ENCODE measurements at places on chromosomes 5 and 9.
A peak's percentile ranks its signal among the peaks of the same experiment; 100 is the strongest.

DNA sequence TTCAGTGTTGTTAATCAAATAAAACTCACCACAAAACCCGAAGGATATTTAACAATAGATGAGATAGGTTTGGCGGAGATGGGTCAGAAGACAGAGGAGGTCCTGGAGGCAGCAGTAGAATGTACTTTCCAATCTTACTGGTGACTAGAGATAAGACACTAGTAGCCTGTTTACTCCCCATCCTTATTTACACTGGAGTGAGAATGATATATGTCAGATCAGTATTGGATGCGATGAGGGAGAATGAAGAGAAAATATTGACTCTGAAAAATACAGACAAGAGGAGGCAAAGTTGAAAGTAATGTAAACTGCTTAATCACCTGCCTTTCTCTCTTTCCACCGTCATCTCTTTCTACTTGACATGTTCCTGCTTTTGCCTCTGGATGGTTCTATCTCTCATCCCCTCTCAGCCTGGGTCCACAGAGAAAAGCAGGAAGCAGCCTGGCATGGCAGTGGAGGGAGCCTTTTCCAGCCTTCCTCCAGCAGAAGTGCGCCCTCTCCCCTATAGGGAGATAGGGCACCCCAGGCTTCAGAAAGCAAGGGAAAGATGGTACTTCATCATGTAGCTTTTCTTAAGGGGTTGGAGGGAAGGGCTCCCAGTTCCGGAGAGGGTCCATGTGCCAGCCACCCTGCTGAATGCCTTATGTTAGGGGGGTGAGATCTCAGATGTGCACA is 11.1 kb downstream of the PALM2AKAP2 start:
- no peak for DNase-seq

GRCh38 chr5:180396926-180397325 is 43.8 kb upstream of the GFPT2 start:
- peak; percentile 9 for DNase-seq

- peak; percentile 30 for DNase-seq
These were observed 147.2 kb upstream of the KLF4 start for GRCh38 chr9:107636571-107637381.

DNA sequence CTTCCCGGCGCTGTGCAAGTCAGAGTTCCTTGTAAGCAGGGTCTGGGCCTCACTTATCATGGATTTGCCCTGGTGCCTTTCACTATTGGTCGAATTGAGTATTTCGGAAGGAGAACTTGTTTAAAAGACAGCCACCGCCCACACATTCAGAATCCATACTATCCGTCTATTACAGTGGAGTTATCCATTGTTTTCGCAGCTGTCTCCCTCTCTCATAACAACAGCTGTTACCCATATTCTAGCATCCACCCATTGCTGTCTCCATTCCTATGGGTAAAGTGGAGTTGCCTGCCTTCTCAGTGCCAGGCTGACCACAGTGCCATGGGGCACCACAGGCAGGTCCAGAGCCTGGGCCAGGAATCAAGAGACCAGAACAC is 20.2 kb downstream of the FAXDC2 start:
- no peak for DNase-seq

GRCh38 chr9:125608489-125609224 is 98.4 kb downstream of the MAPKAP1 start:
- no peak for DNase-seq

DNA sequence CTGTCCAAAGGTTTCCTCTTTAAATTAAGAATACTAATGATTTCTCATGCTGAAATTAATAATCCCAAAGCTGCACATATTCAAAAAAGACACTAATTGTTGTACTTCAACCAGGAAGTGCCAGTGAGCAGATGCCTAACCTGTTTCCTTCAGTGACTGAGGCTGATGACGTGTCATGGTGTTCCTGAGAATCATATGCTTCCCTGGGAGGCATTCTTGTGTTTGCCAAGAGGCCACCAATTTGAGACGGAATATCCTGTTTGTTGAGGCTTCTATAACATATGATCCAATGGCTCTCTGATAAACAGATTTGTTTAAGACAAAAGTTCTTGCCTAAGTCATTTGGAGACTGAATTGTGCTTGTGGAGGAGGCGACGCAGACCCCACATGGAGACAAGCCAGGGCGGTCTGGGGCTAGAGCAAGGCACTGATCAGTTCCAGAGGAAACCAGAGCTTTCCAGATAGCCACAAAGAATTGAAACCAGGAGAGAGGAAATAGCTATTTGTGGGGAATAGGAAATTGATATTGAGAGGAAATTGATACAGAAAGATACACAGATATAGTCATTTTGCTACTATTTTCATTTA is 66.4 kb upstream of the ZNF608 start:
- no peak for DNase-seq

GRCh38 chr5:98069876-98070512 is 703.5 kb upstream of the RGMB start:
- DNase-seq = no peak

- DNase-seq = no peak
These were observed 11.0 kb downstream of the ABLIM3 start for GRCh38 chr5:149152317-149152746.

DNA sequence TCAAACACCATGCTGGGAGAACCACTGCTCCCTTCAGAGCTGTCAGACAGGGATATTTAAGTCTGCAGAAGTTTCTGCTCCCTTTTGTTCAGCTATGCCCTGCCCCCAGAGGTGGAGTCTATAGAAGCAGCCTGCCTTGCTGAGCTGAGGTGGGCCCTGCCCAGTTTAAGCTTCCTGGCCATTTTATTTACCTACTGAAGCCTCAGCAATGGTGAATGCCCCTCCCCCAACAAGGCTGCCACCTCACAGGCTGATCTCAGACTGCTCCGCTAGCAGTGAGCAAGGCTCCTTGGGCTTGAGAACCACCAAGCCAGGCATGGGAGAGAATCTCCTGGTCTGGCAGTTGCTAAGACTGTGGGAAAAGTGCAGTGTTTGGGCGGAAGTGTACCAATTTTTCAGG is 205.5 kb upstream of the PTGER4 start:
- DNase-seq = no peak

DNA sequence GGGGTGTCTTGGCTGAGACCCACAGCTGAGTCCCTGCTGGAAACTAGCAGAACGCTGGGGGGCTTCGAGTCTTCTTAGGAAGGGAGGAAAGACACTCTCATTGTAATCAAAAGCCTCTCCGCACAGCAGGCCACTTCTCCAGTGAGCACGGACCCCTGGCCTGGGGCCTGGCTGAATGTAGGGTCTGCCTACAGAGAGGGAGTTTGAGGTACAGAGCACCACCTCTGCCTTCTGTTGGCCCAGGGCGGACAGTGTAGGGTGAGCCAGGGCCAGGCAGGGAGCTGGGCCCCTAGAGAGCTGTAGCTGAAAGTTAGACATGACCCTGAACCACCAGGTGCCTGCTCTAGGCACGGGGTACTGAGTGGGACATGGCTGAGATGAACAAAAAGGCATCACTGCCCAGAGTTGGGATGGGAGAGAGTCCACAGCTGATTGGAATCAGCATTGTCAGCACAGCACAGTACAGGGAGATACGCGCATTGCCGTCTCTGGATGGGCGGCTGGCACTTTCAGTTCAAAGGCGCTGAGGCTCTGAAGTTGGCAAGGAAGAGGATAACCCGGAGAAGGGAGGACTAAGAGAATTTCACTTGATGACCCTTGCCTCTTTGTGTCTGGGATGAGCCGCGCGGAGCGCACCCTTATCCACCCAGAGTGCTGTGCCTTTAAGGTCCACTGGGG is 363 bp upstream of the SLC25A48 start:
- DNase-seq = peak; percentile 30

DNA sequence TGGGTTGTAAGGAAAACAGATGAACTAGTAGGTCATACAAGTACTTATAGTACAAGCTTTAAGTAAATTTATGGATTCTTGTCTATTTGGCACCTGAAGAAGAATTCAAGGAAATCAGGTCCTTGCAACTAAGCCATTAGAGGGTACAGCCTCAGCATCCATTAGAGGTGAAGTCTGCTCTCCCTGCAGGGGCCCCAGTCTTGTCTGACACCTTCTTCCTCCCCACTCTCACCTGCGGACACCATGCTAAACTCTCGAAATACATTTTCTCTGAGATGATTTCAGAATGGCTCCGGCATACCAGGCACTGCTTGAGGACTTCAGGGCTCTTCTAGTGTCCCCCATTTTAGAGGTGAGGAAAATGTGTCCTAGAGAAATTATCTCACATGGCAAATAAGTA is 137.9 kb downstream of the GNAQ start:
- no peak for DNase-seq

- peak; percentile 46 for DNase-seq
These were observed 35.3 kb upstream of the SPDL1 start for GRCh38 chr5:169548315-169548714.

GRCh38 chr5:37436146-37436934 is 57.2 kb downstream of the WDR70 start:
- no peak for DNase-seq

GRCh38 chr9:31671011-31671410 is 713.4 kb upstream of the ACO1 start:
- no peak for DNase-seq

DNA sequence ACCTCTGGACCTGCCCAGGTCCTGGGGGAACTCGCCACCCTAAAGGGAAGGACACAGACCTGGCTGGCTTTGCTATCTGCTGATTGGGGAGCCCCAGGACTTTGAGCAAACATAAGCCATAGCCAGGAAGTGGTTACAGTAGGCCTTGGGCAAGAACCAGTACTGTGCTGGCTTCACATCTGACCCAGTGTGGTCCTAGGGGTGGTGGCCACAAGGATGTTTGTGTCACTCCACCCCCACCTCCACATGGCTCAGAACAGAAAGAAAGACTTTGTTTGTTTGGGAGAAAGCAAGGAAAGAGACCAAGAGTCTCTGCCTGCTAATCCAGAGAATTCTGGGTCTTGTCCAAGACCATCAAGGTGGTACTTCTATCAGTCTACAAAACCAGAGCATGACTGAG is 334.2 kb downstream of the SPOCK1 start:
- DNase-seq = no peak

DNA sequence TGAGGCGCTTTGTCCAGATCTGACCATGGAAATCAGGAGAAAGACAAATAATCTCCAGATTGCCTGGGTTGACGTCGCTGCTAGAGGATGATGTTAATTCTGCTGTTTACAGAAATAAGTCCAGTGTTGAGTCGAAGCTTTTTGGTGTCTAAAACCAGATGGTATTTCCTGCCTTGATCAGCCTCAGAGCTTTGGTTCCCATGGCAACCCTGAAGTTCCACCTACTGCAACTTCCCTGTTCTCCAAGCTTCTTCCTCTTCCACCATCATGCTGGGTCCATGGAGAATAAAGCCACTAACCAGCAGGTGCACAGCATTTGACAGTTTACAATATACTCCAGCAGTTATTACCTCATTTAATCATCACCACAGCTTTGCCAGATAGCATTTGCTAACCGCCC is 18.0 kb upstream of the GABBR2 start:
- DNase-seq = peak; percentile 67

DNA sequence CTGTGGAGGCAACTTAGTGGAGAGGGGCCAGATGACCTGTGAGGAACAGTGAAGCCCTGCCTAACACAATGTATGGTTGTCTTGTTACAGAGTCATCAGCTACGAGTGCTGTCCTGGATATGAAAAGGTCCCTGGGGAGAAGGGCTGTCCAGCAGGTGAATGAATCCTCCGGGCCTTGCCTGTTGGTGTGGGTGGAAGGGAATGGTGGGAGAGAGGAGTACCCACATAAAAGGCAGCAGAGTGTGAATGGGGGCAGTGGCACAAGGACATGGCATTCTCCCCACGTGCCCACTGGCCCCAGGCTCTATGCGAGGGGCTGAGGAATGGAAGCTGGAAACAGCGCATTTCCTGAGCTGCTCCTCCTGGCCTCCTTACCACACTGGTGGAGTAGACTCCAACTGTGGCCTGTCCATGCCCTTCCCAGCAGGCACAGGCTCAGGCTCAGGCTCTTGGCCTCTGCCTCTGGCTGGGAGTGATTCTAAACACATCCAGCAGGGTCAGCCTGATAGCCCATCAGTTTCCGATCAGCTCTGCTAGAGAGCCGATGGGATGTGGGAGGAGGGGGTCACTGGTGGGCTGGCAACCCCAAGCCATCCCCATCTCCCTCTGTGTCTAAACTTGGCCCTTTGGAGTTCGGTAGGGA is 15.3 kb downstream of the TGFBI start:
- no peak for DNase-seq

DNA sequence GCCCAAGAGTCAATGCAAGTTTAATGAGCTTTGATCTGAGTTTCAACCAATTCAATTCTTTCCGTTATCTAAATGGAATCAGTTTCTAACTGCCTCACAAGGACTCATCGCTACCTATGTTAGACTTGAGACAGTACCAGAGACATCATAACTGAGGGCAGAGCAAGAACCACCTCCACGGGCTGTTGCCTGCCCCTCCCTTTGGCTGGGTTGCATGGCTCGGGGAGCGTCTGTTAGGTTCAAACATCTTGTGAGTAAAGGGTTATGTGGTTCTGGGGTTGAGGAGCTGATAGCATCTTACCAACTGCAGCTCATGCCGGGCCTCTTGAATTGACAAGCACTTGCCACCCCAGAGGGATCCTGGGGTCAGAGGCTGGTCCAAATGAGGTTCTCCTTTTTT is 457.9 kb downstream of the ENC1 start:
- DNase-seq = no peak

GRCh38 chr9:110157823-110158664 is 49.9 kb downstream of the C9orf152 start:
- DNase-seq = peak; percentile 38

GRCh38 chr9:11088821-11089374 is 476.1 kb upstream of the PTPRD start:
- DNase-seq = no peak

- no peak for DNase-seq
These were observed 111.4 kb downstream of the RAPGEF6 start for GRCh38 chr5:131523500-131524185.

- DNase-seq = peak; percentile 56
These were observed 75.1 kb downstream of the ALDH7A1 start for GRCh38 chr5:126519637-126520592.

GRCh38 chr5:99929067-99929805 is 605.9 kb upstream of the FAM174A start:
- no peak for DNase-seq

- no peak for DNase-seq
These were observed 1.9 kb upstream of the BRD3 start for GRCh38 chr9:134069480-134070399.

GRCh38 chr9:105073147-105073546 is 145.2 kb upstream of the ABCA1 start:
- no peak for DNase-seq

DNA sequence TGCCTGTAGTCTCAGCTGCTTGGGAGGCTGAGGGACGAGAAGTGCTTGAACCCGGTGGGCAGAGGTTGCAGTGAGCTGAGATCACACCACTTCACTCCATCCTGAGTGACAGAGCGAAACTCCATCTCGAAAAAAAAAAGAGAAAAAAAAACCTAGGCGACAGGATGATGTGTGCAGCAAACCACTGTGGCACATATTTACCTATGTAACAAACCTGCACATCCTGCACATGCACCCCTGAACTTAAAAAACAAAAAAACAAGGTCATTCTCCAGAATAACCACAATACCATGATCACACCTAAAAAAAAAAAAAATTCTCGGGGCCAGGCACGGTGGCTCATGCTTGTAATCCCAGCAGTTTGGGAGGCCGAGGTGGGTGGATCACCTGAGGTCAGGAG is 7.5 kb upstream of the DOLPP1 start:
- no peak for DNase-seq
